Osteocyte (in vitro differentiated cells): ENCODE measurements at places on chromosomes 16 and 17.

GRCh38 chr17:41631025-41631897 is 6.9 kb upstream of the KRT17 start:
- DNase-seq, result no peak

- no peak for DNase-seq
These were observed 37.8 kb downstream of the KLHDC4 start for GRCh38 chr16:87728026-87728425.

GRCh38 chr16:8262299-8262698 is 328.0 kb downstream of the TMEM114 start:
- DNase-seq, result no peak

DNA sequence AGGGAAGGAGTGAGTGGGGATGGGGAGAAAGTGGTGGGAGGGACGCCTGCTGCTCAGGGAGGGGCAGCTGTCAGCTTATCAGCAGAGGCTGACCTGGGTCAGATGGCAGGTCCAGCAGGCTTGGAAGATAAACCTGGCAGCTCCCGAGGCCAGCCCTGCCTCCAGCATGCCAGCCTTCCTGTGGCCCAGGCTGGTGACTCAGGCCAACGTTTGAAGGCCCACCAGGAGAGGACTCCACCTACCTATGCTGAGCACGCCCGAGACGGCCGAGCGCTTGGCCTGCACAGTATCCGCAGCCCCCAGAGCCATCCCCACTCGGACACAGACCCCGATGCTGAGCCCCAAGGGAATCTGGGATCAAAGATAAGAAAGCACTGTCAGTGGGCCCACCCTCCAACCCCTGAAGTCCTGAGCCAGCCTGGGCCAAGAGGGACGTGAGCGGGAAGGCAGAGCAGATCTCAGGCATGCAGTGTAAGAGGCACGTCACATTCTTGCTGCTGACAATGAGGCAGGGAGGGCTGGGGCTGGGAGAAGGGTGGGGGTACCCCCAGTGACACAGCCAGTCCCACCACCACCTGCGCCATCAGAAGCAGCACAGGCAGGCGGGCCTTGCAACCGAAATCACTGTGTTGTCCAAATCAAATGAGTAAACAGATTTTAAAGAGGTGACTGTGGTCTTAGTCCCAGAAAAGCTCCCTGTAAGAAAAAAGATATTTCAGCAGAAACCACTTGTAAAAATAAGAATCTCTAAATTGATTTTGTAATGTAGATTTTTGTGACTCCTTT is 12.4 kb downstream of the SLC47A2 start:
- DNase-seq, result peak; percentile 76

DNA sequence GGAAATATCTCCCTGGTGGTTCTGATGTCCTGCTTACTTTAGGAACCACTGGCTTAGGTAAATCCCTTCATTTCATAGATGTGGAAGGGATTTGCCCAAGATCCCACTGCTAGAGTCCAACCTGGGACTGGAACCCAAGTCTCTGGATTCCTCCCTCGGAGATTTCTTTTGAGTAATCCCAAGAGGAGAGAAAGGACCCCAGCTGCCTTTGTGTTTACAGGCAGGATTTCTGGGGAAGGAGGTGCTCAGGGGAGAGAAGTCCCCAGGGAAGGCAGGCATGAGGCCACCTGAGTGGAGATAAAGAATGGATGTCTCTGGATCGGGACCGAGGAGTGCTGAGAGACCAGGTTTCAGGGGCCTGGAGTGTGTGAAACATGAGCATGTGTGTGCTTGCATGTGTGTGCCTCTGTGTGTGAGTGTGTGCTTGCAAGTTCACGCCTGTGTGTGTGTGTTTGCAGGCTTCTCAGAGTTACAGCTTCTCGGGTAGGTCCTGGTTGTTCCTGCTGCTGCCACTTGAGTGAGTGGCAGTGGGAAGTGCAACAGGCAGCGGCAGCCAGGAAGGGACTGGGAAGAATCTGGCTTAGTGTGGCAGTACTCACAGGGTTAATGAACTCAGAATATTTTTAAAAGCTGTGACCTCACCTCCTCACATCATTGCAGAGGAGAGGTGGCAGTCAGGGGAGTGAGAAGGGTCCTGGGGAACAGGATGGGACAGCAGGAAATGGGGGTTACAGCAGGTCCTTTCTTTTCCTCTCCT is 2.2 kb downstream of the KCNH6 start:
- no peak for DNase-seq

DNA sequence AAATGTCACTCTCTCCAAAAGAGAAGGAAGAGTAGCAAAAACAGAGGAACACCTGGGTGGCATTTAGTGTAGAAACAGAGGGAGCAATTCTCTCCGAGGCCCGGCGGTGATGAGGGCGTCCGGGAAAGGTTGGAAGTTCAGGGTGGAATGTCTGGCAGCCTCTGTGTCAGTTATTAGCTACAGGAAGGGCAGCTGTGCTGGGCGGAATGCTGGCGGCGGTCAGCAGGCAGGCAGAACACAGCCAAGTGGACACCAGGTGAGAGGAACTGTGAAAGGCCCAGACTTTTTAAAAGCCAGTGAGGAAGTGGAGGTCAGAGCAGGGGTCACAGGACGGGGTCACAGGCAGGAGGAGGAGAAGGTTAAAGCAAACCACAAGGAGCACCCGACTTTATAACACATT is 238.1 kb downstream of the NTN1 start:
- DNase-seq, result no peak

GRCh38 chr17:66781135-66781534 is 53.8 kb upstream of the CACNG5 start:
- no peak for DNase-seq

GRCh38 chr17:1454541-1454940 is 1.5 kb downstream of the CRK start:
- DNase-seq, result no peak

DNA sequence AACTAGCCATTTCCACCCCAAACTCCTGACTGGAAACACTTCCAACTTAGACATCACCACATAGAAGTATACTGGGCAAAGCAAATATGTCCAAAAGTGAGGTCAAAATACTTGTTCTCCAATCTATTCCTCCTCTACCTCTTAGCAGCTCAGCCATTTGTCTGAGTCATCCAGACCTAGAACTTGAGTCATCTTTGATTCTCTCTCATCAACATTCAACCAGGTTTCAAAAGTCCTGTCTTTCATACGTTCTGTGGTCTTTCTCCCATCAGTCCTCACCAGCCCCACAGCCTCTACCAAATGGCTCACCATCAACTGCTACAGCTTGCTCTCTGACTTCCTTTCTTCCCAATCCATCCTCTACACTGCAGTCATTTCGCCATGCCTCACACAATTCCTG is 6.8 kb downstream of the ANKFY1 start:
- no peak for DNase-seq

DNA sequence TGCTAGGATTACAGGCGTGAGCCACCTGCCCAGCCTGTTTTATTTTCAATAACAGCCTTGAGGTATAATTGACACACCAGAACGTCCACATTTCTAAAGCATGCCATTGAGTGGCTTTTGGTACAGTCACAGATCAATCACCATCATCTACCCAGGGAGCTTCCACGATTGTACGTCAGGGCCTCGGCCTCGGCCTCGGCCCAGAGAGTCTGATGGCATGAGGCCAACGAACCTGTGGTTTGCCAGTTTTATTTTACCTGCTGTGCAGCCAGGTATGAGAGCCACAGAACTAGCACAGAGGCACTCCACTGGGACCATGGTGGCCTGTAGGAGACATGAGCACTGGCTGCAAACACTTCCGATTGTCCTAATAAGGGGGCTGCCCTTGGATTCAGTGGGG is 8.3 kb downstream of the UBALD1 start:
- DNase-seq, result no peak

- no peak for DNase-seq
These were observed 14.0 kb upstream of the KRT222 start for GRCh38 chr17:40678902-40679522.

- DNase-seq, result no peak
These were observed 105.5 kb upstream of the HLF start for GRCh38 chr17:55159251-55159650.

DNA sequence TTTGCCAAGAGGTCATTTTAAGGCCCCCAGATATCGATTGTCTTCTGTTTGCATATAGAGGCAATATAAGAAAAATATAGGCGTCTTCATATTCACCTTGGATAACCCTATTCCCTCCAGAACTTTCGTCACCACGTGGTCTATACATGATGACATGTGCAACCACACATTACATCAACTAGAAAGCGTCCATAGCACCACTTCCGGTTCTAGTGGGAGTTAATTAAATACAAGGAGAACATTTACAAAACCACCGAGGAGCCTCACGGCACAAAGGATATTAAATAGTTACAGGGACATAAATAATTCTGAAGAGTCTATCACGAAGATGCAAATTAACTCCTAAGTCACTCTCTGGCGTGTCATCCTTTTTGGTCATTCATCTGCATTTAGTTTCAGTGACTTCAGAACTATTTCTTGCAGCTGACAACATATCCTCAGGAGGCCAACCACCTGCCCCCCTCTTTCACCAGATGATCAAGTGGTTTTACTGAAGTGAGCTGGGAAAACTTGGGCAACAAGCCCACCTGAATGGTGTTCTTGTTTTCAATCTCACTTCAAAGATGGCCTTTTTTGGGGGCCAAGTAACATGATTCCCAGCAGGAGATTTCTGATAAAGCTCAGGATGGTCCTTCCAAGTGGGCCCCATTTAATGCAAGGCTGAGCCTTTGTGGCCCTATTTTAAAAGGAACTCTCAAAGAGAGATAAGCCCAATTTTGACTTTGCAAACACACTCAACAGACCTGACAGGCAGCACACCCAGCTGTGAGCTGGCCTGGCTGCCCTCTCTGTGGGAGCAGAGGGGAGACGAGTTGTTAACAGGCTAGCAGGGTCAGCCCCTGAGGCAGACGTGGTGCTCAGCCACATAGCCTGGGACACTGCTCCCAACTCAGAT is 15.3 kb downstream of the CMTM3 start:
- DNase-seq, result no peak

DNA sequence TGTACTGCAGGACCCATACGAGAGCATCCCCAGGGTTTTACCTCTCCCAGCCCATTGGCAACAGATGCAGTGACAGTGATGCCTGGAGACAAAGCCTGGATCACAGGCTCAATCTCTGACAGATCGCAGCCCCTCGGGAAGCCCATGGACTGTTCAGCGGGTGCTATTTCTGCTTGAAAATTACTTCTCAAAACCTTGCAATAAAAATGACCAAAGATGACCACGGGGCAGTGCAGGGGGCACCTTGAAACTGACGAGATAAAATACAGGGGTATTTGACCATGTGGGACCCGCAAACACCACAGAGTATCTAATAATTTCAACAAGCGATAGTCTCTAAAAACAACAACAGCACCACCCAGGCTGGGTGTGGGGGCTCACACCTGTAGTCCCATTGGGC is 118.3 kb downstream of the C16orf95 start:
- no peak for DNase-seq

GRCh38 chr17:58010067-58010799 is 3.2 kb upstream of the SRSF1 start:
- no peak for DNase-seq

GRCh38 chr17:3531266-3532101 is 26.1 kb downstream of the TRPV3 start:
- DNase-seq, result no peak

DNA sequence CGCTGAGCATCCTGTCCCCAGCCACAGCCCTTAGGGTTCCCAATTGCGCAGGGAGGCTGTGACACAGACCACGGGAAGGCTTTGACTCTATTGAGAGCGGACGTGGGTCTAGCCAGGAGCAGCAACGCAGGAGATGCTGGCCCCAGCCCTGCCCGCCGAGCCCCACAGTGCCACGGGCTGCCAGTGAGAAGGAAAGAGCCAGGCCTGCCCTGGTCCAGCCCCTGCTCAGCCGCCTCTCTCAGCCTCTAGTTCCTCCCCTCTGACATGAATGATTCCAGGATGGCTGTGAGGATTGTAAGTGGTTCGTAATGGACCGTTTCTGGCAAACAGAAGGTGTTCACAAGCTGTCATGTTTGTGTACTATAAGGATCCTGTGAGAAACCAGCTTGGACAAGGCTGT is 2.5 kb downstream of the BHLHA9 start:
- no peak for DNase-seq

DNA sequence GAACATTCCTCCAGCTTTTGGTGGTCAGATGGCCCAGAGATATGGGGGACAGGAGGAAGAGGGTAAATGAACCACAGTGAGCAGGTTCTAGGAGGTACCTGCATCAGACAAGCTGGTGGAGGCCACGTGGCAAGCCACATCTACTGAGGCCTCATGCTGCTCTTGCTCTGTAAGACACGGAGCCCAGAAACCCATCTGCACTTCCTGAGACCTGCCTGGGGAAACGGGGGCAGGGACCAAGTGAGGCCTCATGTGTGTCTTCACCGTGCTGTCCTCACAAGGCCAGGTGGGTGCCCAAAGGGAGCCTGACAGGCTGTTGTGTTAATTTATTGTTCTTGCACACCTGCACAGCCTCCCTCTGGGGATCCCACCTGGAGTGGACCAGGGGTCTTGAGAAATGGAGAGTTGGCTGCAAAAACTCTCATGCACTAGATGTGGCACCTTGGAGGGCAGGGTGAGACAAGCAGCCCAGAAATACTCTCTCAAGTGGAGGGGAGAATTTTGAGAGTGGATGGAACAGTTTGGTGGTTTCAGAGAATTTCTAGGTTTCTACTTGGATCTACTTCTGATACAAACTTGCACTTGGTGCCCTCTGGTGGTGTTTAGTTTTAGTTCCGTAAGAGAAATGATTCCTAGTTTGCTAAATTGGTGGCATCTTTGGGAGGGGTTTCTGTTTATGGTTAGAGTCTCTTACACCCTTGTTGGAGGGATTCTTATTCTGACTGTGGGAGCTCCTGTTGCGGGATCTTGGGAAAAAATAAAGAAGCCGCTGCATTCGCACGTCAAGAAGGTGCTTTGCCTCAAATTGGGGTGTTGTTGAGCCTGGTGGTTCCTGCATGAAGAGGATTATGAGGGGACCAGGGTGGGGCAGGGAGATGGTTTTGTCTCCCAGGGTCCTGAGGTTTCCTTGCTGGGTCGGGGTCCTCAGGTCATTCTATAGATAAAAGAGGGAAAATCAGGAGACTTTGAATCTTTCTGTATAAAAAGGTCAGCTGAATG is 47.5 kb downstream of the SLC6A2 start:
- DNase-seq, result no peak

DNA sequence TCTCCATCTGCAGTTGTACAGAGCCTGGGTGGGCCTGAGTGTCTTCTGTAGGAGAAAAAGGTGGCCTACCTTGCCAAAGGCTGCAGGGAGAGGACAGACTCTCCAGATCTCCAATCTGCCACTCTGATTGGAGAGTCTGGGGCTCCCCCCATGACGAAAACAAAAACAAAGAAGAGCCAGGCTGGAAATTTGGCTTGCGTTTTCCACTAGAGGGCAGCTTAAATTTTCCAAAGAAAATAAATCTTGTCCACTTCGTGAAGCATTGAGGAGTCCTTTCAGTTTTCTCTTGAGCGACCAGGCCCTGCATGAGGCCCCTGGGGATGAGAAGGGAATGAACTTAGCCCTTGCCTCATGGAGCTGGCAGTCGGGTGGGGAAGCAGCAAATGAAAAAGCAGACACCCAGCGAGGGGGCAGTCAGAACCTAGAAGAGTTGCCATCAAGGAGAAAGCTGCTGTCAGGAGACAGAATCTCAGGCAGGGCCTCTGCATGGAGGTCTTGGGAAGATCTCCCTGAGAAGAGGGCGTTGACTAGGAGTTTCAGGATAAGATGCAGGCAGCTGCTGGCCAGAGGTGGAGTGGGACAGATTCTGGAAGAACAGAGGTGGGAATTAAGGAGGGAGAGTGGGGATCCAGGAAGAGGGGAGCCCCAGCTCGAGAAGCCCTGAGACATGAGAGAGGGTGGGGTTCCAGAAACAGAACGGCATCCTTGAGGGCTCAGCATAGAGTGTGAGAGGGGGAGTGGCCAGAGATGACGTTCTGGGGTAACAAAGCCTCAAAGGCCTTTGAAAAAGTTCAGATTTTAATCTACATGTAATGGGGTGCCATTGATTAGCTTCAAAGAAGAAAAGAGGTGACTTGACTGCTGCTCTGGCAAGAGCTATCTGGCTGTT is 8.4 kb upstream of the SHCBP1 start:
- no peak for DNase-seq

- no peak for DNase-seq
These were observed 3.3 kb upstream of the SLFN12L start for GRCh38 chr17:35540589-35541404.
